Activated T-cell treated with anti-CD3 and anti-CD28 coated beads for 24 hours (primary cell): ENCODE measurements at places on chromosomes 11 and 22.

- DNase-seq = no peak
These were observed 15.4 kb downstream of the RSPH14 start for GRCh38 chr22:23126165-23127054.

GRCh38 chr11:23100726-23101125 lies 240.5 kb upstream of the CCDC179 start:
- no peak for DNase-seq

- no peak for DNase-seq
These were observed 16.8 kb downstream of the RAB30 start for GRCh38 chr11:83054904-83055380.

DNA sequence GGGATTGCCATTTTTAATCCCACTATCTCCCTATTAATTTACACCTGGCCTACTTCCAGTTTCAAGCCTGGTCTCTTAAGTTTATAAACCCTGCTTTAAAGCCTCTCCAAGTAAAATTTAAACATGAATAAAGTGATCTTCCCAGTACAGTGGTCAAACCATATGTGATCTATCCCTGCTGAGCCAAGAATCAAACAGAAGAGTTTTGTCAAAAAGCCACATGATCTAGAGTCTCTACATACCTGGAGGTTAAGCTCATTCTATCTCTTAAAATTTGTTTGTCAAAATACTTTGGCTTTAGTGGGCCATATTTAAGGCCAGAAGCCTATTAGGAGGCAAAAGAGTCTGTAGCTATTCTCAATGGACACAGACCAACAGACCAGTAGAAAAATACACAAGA lies 42.9 kb upstream of the DDI1 start:
- no peak for DNase-seq

- no peak for DNase-seq
These were observed 153.1 kb downstream of the UVRAG start for GRCh38 chr11:75968021-75968625.

GRCh38 chr11:124887667-124888013 lies 10.0 kb downstream of the ROBO4 start:
- DNase-seq = no peak
